ENCODE measurements at places on chromosomes 1 and 21. TPM values are rescaled to one million over a fixed set of nuclear protein-coding genes. Genes with fewer than 3 reads are reported as not detected.

DNA sequence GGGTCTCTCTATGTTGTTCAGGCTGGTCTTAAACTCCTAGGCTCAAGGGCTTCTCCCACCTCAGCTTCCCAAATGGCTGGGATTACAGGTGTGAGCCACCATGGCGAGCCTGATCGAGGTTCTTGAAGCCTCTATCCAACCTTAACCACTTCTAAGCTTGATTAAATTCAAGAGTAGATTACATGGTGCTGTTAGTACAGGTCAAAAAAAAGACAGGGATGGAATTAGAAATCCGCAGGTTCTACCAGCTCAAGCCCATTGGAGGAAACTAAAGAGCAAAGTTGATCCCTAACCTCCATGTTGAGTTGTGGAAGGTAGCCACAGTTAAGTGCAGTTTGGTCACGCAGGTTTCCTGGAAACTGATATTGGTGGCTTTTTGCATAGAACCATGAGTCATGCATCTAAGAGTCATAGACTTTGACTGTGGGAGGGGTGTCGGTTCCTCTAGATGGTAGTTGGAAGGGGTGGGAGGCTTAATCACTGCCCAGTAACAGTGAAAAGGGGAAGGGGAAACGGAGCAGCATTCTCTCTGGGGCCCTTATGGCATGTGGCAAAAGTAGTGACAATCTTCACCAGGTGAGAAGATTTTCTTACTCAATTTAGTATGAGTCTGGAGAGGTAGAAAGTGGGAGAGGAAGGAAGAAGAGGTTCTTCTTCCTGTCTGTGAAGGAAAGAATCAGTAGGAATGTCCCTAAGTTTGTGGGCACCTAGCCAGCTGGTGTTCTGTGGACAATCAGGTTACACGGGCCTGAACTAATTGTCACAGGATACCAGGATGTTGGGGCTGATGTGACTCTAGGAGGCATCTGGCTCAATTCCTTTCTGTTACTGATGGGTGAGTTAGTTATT is 7.0 kb downstream of the CD53 start:
- no peak for DNase-seq

DNA sequence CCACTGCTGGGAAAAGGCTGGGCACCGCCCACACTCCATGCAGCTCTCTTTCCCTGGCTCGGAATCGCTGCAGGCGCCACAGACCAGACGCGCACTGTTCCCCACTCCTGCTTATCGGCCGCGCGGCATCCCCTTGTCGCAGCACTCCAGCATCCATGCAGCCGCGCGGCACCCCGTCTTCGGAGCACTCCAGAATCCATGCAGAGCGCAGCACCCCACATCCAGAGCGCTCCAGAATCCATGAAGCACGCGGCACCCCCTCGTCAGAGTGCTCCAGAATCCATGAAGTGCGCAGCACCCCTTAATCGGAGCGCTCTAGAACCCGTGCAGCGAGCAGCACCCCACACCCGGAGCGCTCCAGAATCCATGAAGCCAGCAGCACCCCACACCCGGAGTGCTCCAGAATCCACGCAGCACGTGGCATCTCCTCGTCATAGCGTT is 9.5 kb downstream of the TFF3 start:
- no peak for DNase-seq

DNA sequence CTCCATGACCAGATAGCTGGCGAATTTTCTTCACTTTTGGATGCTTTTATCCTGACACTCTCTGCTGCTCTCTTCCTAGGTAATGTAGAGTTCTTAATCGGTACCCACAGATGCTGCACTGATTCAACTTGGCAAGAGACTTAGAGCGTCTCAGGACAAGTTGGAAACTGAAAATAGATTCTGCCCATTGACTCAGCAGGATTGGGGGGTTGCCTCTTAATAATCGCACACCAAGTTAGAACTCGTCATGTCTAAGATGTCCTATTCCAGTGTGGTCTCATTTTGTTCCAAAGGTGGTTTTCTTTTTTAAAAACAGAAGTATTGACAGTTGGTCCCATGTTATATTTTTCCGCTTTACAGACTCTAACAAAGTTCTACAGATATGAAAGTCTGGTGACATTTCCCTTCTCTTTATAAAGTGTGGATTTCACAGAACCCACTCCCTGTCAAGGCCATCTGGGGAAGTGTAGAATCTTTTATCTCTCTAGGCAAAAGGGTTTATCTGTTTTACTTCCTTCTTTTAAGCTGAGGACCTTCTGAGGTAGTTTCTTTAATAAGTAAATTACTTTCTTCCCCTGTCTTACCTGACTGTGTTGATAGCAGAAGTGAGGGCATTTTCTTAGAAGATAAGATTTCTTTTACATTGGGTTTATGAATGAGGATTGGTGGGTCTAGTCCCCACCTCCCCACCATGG is 12.1 kb upstream of the DIPK1A start:
- DNase-seq = no peak

DNA sequence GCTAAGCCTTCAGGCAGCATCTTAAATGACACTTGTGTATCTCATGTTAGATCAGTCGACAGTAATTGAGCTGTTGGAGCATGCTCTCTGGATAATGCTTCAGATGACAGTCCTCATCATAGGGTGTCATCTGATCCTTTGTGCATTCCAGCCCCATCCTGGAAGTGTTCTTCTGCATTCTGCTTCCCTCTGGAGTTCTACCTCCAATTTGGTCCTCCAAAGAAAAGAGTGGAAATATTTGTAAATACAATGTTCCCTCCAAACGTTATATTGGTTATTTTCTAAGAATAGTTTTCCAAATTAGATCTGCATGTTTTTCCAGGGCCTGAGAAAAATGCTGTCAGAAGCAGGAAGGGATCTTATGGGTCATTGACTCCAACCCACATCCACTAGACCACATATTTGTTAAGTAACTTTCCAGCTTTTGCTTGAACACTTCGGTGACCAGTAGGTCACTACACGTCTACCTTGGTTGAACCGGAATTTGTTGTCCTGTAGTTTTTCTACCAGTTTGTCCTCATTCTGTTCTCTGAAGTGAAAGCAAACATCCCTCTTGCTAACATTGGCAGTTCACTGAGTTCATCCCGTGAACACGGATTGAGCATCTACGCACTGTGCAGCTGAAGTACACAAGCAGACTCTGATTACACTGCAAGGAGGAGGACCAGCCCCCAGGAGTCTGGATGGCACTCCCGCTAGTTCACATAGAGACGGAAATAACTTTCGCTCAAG is 136.0 kb downstream of the TLR5 start:
- DNase-seq = no peak

GRCh38 chr1:16888860-16889816 is 6.6 kb upstream of the RNU1-2 start:
- DNase-seq = peak; percentile 88

DNA sequence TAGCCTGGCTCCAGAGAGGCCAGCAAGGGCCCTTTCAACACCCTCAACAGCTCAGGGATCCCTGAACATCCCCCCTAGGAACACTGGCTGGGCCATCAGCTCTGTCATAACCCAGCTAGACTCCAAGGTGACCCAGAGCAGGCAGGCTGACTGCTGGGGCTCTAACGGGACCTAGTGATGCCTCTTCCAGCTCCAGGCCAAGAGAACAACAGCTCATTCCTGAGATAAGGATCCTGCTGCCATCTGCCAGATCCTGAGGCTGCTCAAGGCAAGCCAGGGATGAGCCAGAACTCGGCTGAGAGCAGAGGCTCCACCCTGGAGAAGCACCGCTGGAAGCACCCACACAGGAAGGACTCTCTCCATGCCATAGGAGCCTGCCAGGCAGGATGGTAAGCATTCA is 2.0 kb downstream of the VSIG8 start:
- DNase-seq = no peak

GRCh38 chr1:51000160-51000559 is 30.1 kb downstream of the CDKN2C start:
- no peak for DNase-seq

DNA sequence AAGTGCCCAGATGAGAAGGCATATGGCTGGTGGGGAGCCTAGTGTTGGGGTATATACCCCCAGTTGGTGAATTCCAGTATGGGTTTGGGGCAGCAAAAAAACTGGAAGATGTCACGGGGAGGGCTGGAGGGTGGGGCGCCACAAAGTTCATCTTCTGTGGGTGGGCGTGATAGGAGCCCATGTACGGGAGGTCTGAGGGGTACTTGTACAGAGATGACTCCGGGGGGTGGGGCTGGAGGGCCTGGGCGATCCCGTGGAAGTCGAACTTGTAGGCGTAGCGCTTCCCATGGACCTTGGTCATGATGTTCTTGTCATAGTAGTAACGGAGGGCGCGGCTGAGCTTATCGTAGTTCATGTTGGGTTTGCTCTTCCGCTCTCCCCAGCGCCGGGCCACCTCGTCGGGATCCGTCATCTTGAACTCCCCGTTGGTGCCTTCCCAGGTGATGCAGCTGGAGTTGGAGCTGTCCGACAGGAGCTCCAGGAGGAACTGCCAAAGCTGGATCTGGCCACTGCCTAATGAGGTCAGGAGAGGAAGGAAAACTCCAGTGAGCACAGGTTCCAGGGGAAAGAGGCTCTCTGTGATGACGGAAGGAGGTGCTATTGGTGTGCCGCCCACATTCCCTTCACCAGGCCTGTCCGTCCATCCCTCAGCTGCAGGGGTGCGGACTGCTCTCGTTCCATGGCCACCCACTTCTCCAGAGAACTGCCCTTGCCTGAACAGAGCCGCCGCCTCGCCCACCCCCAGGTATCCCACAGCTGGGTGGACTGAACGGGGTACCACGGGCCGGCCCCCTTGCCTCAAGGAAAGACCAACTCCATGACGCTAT is 114.7 kb downstream of the ERG start:
- DNase-seq = no peak

- DNase-seq = no peak
Measured at GRCh38 chr21:39040494-39041110, 142.6 kb downstream of the PSMG1 start.

- DNase-seq = peak; percentile 81
Measured at GRCh38 chr1:204350857-204351573, 8.7 kb downstream of the PLEKHA6 start.

GRCh38 chr1:56370513-56370912 is 208.8 kb downstream of the PLPP3 start:
- DNase-seq = no peak

DNA sequence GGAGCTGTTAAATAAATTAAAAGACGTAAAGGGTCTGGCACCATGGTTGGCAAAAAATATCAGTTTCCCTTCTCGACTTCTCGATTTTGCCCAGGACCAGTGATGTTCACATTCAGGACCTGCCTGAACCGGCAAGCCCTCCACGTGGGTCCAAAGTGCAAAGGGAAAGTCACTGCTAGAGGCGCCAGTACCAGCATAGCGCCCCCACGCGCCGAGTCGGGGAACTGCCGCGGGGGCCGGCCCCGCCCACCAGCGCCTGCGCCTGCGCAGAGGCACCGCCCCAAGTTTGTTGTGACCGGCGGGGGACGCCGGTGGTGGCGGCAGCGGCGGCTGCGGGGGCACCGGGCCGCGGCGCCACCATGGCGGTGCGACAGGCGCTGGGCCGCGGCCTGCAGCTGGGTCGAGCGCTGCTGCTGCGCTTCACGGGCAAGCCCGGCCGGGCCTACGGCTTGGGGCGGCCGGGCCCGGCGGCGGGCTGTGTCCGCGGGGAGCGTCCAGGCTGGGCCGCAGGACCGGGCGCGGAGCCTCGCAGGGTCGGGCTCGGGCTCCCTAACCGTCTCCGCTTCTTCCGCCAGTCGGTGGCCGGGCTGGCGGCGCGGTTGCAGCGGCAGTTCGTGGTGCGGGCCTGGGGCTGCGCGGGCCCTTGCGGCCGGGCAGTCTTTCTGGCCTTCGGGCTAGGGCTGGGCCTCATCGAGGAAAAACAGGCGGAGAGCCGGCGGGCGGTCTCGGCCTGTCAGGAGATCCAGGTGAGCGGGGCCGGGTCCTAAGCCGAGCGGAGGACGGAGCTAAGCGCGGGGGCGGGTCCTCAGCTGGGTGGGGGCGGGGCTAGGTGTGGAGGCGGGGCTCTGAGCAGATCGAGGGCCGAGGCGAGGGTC is at the start of gene PINK1:
Gene PINK1 (plus strand): TSS at position 269 of the 875 bp plus-strand sequence. CDS start 91 bp downstream, at position 360.
- DNase-seq = peak; percentile 53

DNA sequence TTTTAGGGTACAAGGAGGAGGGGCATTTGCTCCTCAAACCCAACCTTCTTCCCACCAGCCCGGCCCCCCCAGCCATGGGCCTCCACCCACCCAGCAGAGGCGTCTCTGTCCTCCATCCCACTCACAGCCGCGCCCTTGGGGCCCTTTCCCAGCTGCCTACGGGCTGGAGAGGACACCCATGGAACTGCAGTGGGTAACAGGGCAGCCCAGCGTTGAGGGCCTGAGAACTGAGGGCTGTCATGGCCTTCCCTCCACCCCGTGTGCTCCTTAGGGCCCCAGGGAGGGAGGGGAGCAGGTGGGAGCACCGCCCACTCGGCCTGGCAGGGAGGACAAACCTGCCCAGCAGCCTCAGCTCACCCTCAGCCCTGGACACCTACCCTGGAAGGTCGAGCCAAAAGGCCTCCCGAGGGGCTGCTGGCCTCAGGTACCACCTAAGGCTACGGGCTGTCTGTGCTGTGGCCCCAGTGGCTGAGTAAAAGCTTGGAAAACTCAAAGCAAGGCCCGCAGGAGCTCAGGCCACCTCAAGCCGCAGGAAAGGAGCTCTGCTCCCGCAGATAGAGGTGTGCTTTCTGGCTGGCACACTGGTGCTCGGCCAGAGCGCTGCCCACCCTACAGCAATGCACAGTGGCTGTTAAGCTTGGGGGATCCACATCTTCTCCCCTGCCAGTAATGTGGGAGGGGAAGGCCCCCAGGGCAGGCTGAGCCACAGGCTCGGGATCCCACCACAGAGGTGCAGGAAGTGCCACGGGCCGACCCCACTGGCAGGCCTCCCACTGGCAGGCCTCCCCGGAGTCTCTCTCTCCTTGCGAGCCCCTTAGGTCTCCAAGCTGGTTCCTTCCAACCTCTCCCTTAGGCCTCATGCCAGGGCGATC is 2.2 kb upstream of the ARHGEF16 start:
- no peak for DNase-seq

DNA sequence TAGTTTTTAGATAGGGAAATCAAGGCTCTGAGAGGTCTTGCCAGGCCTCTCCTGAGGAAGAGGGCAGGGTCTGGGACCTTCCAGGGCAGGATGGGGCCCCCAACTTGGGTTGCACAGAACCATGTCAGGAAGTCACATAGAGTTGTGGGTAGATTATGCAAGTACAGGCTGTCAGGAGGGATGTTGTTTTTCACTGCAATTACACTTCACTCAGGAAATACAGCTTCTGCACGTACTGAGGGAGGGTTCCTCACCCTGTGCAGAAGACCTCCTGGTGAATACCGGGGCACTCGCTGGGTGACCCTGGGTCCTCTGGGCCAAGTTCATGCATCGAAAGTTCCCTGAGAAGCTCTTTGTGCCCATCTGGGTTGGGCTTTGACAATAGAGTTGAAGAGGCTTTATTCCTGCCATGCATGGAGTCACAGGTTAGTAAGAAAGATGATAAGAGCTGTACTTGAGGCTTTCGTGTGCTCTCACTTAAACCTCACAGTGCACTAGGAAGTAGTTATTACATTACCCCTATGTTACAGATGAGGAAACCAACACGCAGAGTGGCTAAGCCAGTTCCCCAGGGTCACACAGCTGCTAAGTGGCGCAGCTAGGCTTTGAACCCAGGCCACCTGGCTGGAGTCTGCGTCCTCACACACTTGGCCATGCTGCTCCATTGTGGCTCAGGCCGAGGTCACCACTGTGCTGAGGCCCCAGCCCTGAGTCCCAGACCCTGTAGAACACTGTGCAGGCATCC is 16.2 kb upstream of the TNFRSF1B start:
- no peak for DNase-seq

- DNase-seq = no peak
Measured at GRCh38 chr1:185083818-185084217, 38.5 kb downstream of the RNF2 start.

GRCh38 chr1:179825798-179826460 is 51.7 kb downstream of the TOR1AIP2 start:
- DNase-seq = no peak

- no peak for DNase-seq
Measured at GRCh38 chr1:212949771-212950170, 570 bp upstream of the VASH2 start.

The GPR61 gene
- not detected for total RNA-seq

The NFYC gene
- total RNA-seq = 45.2 TPM

The TNFRSF8 gene
- under 0.01 TPM for total RNA-seq

The SPATA46 gene
- total RNA-seq = not detected

The ZBTB18 gene
- total RNA-seq = 16.0 TPM

Data from IMR-90 (cell line).